ENCODE measurements at places on chromosomes 5 and 9.

DNA sequence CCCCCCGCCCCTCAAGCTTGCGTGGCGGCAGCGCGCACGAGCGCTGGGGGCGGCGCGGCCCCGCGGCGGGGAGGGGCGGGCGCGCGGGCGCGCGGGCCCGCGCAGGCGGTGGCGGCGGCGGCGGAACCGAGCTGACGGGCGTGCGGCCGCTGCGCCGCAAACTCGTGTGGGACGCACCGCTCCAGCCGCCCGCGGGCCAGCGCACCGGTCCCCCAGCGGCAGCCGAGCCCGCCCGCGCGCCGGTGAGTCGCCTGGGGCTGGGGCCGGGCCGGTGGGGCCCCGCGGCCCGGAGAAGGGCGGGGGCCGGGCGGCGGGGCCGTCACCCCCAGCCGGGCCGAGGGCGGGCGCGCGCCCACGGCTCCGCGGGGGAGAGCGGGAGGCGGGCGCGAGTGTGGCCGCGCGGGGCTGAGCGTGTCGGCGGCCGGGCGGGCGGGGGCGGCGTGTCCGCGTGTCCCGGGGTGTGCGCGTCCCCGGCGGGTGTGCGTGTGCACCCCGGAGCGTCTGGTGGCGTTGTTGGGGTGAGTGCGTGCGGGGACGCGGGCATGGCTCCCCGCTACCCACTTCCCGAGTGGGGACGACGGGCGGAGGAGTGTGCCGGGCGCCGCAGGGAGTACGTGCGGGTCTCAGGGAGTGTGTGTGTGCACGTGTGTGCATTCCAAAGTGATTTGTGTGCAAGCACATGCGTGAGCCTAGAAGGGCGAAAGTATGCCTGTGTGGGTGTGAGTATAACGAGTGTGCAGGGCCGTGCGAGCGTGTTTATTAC lies at the start of gene NEK6:
Gene NEK6 (plus strand): TSS at position 106 of the 763 bp plus-strand sequence. CDS start 44,016 bp downstream, outside the sequence.
- DNase-seq: no peak

DNA sequence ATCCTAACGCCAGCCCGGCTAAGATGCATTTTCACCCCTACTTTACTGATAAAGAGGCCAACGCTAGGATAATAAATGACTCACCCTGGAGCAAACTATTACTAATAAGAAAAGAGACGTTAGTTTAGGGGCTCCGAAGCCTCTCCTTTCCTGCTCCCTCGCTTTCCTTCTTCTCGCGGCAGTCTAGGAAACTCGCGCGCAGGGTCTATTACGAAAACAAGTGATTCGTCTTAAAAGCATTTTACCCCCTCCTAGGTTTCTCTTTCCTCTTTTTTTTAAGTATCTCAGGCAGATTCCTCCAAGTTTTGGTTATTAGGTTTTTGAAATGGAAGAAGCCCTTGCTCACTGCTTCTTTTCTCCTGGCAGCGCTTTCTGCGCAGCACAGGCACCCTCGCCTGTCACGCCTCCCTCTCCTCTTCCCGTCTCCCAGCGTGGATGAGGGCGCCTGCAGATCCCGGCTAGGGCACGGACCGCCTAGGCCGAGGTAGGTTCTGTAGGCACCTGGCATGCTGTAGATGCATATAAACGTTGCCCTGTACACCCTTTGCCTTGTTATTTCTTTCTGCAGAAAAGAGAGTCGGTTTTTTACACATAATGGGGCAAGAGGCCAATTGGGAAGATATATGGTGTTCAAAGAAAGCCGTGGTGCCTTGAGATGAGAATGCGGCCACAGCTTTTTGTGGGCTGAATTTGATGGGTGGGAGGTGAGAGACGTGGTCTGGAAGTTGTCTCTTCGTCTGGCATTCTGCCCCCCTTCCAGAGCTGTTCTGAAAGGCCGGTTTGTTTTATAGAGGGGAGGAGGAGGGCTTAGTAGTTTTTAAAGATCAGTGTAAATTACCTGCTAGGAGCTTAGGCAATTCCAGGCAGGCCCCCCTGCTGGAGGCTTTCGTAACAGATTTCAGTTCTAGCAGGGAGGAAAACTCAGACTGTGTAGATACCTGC lies 983 bp downstream of the GCNT1 start:
- no peak for DNase-seq

DNA sequence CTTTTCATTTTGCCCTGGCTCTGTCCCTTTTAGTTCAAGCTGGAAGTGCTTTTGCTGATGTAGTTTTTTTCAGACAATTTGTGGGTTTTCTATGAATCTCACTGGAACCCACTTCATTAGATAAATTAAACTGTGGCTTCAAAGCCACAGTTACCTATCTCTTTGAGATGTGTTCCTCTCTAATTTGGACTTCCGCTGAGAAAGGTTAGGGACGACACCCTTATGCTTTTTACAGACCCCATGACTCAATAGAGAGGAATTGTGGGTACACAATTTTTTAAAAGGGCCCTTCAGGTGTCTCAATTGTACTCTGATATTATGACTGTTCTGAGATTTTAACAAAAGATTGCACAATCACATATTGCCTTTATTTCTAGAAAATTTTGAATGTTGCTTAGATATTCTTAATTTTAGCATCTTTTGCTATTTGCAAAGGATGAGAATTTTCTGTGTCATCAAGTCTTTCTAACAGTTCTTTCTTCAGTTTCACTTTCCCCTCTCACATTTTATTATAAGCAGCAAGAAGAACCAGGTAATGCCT lies 110.6 kb downstream of the GADD45G start:
- DNase-seq: no peak

DNA sequence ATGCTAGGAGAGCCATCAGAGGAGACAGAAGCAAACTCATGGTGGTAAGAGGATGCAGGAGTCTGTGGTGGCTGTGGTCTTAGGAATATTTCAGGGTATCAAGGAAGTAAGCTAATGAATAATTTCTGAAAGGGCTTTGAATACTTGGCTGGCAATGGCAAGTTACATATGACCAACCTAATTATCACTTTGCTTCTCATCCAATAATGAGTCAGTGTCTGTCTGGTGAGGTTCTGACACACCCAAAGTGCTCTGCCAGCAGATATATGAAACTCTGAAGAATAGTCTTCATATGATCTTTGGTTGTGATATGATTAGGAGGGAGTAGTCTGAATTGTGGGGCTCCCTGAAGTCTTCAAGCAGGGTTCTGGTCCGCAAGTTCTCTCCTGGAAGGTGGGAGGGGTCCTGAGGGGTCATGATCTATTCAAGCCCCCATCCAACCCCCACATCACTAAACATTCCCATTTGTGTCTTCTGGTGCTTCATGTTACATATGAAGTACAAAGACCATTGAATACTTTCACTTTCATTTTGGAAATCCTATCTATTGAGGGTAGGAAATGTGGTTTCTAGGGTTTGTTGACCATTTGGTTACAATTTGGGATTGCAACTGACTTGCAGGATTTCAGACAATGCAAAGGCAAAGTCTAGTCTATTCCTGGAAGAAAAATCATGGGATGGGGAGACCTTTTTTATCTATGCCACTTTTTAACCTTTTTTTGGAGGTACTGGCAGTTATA lies 199.9 kb upstream of the CDKN2B start:
- DNase-seq: no peak

All from AG09309 (cell line).